M059J (cell line): ENCODE measurements at places on chromosomes 11 and 22.

- no peak for DNase-seq
Measured at GRCh38 chr11:124766156-124766555, 4.1 kb upstream of the ESAM start.

GRCh38 chr11:116505298-116506262 lies 267.2 kb downstream of the BUD13 start:
- DNase-seq: no peak

- no peak for DNase-seq
Measured at GRCh38 chr11:131681920-131682319, 311.5 kb downstream of the NTM start.

DNA sequence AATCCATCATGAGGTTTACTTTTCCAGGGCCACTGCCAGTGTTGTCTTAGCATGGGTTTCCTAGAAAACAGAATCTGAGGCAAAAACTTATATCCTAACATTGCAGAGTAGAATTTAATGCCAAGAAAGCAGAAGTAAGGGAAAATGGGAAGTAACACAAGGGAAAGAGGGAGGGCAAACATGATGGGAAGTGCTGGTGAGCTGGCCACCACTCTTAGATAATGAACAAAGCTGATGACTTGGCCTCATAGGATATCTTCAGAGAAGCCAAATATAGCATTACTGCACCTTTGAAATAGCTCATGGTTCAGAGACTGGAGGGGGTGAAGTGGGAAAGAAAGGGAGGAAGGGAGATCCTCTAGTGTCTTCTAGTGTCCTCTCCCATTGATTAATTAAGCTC lies 24.8 kb upstream of the CALCB start:
- no peak for DNase-seq

- peak; percentile 100 for DNase-seq
Measured at GRCh38 chr11:12043959-12044791, 35.7 kb upstream of the DKK3 start.

DNA sequence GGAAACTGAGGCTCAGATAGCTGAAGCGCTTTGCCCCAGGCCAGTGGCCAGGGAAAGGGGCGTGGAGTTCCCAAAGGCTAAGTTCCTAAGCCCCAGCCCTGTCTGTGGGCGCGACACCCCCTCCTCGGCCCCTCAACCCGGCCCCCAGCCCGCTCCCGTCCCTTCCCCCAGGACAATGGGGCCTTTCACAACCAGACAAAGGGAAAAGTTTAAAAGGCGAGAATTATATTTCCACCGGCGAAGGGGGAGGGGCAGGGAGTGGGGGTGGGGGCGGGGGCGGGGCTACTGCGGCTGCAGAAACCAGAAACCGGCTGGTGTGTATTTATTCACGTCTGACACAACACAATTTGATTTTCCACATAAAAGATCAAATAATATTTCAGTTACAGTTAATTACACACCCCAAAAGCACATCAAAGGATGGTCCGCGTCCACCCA lies 192.1 kb downstream of the MN1 start:
- DNase-seq: no peak

DNA sequence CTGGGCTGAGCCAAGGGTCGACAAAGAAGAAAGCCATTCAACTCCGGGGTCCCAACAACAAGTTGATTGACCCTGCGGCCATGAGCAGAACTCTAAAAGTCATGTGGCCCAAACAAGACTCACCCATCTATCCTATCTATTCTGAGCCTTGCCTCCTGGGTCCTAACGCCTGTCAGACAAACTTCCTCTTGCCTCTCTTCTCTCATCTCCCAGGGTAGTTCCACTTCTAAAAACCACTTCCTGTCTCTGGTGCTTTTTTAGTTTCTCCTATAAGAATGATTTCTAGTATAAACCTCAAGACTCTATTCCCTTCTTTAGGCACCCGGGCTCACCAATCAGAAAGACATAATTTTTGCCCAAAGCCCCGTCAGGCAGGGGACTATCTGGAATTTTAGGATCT lies 530.2 kb downstream of the DLG2 start:
- no peak for DNase-seq

DNA sequence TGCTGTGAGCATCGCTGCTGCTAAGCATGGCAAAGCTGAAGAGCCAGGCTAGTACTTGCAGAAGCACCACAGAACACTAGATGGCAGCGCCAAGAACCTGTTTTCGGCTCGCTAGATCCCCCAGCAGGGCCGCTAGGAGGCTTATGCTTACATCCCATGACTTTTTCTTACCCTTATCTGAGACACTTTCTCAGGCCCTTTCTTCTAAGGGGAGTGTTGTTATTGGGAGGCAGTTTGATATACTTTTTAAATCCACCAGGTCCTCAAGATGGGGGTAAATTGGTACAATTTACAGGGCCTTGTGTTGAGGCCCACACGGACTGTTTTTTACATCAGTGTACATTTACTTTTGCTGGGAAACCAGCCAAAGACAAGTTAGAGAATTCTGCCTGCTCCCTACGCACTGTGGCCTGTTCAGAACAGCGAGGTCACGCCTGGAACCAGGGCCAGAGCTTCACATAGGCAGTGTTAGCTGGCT lies 4.0 kb downstream of the TRIM6 start:
- DNase-seq: peak; percentile 88

DNA sequence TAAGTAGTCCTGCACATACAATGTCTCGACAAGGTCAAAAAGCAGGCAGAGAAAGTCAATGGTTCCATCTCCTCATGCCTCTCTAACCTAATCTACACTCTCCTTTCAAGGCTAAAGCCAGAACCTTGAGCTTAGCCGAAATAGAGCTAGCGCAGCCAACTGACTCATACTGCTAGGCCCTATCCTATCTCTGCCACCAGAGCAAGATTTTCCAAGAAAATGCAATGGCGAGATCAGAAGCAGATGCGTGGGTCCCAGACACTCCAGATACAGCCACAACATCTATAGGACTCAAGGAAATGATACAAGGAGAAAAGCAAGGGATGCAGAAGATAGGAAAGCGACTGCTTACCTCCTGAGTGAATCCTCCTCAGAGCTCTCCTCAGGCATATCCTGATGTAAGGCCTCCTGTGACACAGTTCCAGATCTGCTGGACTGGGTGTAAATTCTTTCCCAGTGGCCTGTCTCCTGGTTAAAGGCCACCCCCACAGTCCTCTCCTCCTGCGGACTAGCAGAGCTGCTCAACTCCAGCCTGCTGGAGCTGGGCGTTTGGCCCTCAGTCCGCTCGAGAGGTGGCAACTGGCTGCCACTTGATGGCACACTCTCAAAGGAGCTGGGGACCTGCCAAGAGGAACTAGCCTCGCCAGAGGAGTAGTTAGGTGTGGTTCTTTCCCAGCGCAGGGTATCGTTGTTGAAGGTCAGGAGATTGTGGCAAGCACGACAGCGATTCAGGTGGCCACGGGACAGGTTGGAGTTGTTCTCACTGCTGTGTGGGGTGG lies 52.0 kb downstream of the AMBRA1 start:
- DNase-seq: peak; percentile 17

GRCh38 chr11:114053406-114053805 lies 6.1 kb upstream of the ZBTB16 start:
- DNase-seq: no peak

DNA sequence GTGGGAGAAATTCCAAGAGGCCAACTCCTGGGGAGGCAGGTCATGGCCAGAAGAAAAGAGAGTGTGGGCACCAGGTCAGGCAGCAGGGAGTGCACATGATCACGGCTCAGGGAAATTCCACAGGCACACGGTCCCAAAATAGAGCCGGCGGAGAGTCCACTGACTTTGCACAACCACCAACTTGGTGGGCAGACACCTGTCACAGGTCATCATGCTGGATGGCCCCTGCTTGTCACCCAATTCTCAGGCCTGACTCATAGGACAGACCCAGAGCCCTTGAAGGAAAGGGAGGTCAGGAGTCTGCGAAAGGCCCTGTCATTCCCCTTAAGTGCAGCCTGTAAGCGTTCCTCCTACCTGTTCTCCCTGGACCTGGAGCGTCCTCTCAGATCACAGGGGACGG lies 15.8 kb downstream of the APOL2 start:
- no peak for DNase-seq

DNA sequence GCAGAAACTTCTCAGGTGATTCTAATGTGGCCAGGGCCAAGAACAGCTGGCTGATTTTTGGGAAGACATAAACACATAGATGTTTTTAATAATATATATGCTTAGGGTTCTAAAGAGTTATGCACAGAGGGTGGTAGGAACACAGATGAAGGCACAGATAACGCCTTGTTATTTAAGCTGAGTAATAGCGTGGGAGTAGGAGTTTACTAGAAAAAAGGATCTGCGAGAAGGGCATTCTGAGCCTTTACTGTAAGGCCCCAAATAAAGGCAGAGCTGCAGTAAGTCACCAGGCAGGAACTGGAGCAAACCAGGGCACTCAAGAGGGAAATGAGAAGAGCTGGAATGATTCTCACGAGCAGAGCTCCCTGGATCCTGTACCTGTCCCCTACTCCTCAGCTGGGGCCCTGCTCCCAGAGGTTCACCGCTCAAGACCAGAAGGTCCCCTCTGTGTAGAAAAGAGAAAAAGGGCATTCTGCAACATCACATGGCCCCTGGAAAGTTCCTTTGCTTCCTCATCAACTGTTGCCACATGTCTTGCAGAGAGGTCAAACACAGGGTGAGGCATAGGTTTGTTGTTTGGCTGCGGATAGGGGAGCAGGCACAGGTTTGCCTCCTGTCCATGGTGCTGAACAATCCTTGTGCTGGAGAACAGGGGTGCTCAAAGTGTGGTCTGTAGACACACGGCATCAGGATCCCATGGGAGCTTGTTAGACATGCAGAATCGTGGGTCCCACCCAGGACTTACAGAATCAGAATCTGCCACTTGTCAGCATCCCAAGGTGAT lies 125.7 kb downstream of the TENM4 start:
- DNase-seq: peak; percentile 12

GRCh38 chr22:45238076-45238956 lies 2.4 kb downstream of the KIAA0930 start:
- DNase-seq: no peak

- no peak for DNase-seq
Measured at GRCh38 chr11:71311176-71311925, 59.0 kb upstream of the SHANK2 start.

GRCh38 chr22:27388090-27388600 lies 413.4 kb downstream of the MN1 start:
- no peak for DNase-seq

GRCh38 chr11:123253911-123254310 lies 58.9 kb upstream of the CLMP start:
- DNase-seq: peak; percentile 30

- no peak for DNase-seq
Measured at GRCh38 chr11:62344210-62344609, 7.0 kb downstream of the ASRGL1 start.
